Fibroblast of skin of left quadriceps (primary cell): ENCODE measurements at places on chromosomes 16 and 17.
A peak's percentile ranks its signal among the peaks of the same experiment; 100 is the strongest.

GRCh38 chr16:2210009-2210332 is 692 bp downstream of the BRICD5 start:
- no peak for DNase-seq

DNA sequence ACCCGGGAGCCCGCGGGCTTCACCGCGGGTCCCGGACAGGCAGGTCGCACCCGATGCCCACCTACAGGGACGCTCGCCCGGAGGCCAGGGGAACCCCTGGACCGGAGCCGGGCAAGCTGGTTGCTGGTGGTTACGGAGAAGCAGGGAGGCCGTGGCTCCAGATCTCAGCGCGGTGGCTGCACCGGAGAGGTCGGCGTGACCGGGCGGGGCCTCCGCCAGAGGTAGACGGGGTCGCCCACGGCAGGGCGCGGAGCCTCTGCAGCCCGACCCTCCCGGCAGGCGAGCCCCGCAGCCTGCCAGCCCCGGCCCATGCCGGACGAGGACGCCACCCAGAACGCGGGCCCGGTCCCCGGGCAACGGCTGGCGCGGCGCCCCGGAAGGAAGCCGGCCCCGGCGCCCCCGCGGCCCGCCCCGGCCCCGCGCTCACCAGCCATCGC is 341 bp downstream of the PCYT2 start:
- DNase-seq: no peak

- no peak for DNase-seq
These were observed 1.3 kb upstream of the KRTAP2-1 start for GRCh38 chr17:41048441-41048840.

- peak; percentile 37 for DNase-seq
These were observed 32.2 kb downstream of the ACTG1 start for GRCh38 chr17:81480140-81481072.

GRCh38 chr17:60901242-60901641 is 223.6 kb downstream of the BCAS3 start:
- DNase-seq: no peak

GRCh38 chr17:58281511-58282011 is 826 bp upstream of the MPO start:
- DNase-seq: no peak

DNA sequence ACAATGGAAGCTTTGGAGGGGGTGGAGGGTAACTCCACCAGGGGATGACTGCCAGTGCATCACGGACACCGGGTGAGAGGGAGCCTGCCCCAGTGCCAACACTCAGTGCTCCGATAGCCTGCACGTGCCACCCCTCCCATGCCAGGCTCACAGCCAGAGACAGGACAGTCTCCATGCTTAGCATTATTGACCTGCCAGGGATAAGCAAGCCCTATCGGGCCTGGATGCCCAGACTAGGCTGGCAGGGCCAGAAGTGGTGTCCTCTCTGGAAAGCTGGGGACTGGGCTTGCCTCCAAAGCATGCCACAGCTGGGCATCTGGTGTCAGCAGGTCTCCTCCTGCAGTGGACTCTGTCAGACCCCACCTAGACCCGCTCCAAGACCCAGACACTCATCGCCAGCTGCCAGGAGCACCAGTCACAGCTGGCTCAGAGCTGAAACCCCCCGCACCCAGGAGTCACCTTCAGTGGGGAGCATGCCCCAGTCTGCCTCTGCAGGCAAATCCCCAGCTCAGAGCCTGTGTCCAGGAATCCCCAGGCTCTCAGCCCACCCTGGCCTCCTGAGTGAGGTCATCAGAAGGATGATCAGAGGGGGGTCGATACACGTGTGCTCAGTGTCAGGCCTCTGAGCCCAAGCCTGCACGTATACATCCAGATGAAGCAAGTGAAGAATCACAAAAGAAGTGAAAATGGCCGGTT is 1.8 kb upstream of the RHBDF1 start:
- DNase-seq: no peak

DNA sequence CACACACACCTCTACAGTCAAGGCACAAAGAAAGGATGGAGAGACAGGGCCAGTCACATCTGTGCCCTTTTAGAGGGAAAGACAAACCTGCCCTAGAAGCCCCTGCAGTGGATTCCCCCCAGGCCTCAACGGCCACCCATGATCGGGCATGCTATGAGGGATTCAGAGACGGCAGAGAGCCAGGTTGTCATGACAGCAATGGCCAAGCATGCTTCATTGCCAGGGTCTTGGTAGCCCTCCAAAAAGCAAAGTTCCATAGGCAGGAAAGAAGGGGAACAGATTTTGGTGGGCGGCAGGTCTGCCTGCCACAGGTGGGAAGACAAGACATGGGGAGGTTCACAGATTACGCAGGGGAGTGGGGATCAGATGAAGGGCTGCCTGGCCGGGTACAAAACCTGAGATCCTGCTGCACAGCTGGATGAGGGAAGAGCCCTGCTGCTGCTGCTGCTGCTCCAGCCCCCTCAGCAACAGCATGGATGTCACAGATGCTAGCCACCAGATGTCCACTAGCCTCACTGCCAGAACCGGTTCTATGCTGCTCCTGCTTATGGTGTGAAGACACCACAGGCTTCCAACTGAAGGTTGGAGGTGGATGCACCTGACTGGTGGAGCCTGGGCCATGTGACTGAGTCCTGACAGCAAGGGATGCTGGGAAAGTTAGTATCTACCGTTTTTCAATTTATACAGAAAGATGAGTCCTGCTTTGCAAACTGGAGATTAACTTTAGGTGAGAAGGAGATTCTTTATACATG is 17.8 kb downstream of the ACTG1 start:
- no peak for DNase-seq

DNA sequence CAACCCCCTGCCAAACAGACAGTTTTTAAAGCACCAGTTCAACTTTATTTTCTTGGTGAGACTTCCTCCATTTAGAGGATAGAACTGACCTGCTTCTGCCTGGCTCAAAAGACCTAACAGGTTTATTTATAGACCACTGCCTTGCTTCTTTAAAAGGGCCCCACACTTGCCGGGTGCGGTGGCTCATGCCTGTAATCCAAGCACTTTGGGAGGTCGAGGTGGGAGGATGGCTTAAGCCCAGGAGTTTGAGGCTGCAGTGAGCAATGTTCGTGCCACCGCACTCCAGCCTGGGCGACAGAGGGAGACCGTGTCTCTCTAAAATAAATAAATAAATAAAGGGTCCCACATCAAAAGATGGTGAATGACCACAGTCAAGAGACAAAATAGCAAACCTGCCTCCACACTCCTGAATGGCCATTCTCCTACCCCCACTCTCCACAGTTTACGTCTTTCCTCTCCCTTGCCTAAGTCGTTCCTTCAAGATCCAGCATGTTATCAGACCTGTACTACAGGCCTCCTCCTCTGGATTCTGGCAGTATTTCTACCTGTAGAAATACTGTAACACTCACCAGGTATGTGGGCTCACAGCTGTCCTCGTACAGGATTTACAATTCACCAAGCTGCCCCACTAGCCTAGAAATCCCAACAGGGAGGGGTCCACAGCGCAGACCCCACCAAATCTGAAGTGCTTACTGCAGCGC is 95.6 kb downstream of the SMG6 start:
- DNase-seq: no peak

GRCh38 chr16:51002881-51003490 is 148.1 kb downstream of the SALL1 start:
- DNase-seq: no peak

DNA sequence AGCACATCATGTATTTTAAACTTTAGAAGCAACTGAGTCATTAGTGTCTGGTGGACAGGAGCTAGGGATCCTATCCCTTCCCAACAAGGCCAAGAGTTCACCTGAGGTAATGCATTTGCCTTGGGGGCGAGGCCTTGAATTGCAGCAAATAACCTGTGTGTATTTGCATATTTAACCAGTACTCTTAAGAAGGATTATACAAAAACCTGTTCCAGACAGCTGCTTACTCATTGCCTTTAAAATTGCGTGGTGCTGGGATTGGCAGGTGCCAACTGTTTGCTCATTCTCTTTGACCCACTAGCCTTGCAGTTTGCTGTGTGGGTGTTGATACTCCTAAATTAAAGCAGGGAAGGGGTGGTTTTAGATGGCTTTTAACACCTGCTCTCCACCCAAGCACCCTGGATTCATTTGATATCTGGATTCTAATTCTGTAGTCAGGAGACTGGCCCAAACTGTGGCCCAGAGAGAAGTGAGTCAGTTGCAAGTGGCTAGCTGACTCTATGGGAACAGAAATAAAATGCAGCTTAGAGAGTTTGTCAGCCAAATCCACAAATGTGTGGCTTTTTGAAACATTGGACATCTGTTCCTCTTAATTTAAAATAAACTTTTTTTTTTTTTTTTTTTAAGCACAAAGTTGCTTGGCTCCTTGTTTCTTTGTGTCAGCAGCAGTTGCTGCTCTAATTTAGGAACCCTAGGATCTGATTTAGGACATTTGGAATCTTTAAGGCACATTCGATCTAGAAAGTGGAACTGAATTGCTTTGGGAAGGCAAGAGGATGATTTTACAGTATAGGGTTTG is 46.9 kb downstream of the TUBD1 start:
- no peak for DNase-seq

DNA sequence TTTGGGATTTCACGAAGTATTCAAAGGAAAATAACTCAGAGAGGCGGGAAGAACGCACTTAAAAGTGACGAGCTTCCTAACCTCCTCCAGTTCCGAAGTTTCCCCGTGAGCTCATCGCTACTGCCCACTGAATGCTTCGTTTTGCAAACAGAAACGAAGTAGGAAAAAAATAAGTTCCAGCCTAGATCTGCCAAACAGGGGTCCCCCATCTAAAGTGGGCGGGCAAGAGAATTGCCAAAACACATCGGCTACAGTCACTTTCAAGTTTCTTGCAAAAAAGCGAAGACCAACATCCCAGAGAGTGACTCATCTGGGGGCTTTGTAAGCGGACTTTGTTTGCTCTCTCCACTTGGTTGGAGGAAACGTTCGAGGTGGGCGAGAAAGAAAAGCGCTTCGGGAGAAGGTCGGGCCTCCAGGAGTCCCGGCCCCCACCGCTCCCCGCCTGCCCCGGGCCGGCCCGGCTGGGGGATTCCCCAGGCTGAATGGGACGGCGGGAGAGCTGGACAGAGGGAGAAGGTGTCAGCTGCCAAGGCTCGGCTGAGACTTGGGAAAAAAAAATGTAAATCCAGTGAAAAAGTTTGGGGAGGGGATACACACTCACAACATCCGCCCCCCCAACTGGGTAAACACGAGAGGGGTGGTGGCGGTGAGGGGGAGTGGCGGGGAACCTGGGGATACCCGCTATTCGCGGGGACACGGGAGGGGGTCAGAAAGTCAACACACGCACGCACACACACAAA is 1.0 kb downstream of the VEZF1 start:
- no peak for DNase-seq

GRCh38 chr16:57863434-57864160 is 61.3 kb upstream of the KIFC3 start:
- DNase-seq: peak; percentile 51
